ENCODE measurements at places on chromosomes 1 and 21.

GRCh38 chr1:6141592-6141991 lies 38.5 kb downstream of the CHD5 start:
- DNase-seq, result peak; percentile 30

GRCh38 chr1:157114183-157115121 lies 14.8 kb upstream of the ETV3L start:
- DNase-seq, result no peak

DNA sequence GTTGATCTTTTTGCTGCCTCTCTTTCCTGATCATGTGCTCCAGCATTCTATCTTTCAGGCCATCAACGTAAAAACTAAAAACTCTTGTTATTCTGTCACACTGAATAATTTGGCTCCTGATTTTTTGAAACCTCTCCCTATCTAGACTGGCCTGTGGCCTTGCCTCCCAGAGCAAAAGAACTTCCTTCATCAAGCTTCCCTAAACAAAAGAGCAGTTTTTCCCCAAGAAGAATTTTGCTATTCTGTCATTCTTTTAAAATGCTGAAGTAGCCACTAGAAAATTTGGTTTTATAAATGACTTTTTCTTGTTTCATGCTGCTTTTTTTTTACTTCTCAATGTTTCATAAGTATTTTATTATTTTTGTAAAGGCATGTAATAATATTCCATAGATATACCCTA lies 37.1 kb upstream of the CR2 start:
- DNase-seq, result no peak

DNA sequence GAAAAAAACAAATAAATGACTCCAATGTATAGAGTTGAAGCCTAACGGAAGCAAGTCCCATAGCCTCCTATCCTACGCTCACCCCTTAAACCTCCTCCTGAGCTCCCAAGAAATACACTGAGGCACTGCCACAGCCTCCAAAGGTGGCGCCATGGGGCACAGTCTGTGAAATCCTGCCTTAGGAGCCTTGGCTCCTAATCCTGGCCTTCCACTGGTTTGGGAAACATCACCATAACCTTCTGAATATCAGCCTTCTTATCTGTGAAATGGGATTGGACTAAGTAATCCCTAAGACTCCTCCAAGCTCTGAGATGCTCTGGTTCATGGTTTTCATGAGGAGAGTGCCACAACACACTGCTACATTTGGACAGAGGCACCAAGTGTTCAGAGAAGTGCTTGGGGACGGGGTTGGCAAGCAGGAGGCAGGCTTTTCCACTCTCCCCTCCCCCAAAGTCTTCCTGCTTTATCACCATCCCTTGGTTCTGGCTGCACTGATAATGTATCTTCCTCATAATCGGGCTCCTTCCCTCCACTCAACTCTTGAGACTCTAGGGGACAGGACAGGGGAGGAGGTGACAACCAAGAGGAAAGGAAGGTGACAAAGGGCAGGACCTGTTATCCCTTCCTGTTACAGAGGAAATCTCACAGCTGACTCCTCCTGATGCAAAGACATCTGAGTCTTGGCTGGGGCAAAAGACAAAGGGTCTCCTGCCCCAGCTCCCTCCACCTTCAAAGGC lies 2.7 kb downstream of the SLAMF7 start:
- DNase-seq, result no peak

DNA sequence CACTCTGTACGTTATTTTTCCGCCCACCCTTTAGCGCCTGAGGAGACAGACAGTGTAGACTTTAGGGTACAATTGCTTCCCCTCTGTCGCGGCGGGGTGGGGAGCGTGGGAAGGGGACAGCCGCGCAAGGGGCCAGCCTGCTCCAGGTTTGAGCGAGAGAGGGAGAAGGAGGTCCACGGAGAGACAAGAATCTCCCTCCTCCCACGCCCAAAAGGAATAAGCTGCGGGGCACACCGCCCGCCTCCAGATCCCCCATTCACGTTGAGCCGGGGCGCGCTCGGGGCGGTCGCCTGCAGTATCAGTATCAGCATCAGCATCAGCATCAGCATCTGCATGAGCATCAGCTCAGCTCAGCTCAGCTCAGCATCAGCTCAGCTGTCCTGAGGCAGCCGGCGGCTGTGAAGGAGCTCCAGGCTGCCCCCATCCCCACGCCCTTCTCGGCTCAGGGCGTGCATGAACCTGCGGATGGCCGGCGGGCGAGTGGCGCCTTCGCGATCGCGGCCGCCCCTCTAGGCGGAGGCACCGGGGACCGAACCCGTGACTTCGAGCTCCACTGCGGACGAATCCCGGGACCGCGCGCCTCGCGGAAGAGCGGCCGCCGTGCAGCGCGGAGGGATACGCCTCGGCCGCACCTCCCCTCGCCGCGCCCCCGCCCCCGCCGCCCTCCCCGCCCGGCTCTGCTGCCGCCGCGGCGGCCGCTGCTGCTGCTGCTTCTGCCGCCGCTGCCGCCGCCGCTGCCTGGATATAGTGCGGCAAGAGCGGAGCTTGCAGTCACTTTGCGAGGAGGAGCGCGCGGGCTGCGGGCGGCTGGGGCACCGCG lies at the start of gene NCAM2:
TSS of gene NCAM2 (plus strand) at position 774 of the 820 bp plus-strand sequence.
- DNase-seq, result peak; percentile 9

DNA sequence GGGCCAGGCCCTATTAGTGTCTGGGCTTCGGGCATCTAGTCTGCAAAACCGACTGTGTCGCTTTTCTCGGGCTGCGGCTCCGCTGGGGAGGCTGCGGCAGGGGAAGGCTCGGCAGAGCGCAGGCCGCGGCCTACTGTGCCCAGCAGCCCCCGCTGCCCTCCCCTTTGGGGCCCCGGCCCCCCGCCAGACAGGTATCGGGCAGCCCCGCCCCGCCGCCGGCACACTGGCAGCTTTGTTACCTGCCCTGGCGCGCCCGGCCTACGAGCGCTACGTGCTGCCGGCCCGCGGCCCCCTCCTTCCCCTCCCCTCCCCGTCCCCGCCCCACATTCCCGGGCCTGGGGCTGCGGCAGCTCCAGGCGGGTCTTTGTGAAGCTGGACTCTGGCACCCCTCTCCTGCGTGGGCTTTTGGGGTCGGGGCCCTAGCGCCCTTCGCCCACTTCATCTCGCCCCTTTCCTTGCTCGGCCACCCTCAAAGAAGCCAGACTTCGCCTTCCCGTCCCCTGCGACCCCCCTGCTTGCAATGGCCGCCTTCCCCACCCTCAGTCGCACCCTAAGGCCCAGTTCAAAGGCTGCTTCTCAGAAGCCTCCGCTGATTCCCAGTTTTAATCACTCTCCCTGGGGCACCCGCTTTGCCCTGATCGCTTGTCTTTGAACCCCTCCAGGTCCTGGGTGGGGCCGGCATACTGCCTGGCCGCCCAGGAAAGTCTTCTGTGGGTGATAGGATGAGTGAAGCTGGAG lies 48.9 kb upstream of the SLC2A1 start:
- DNase-seq, result no peak

GRCh38 chr1:112793631-112794565 lies 78.8 kb upstream of the PPM1J start:
- DNase-seq, result no peak

DNA sequence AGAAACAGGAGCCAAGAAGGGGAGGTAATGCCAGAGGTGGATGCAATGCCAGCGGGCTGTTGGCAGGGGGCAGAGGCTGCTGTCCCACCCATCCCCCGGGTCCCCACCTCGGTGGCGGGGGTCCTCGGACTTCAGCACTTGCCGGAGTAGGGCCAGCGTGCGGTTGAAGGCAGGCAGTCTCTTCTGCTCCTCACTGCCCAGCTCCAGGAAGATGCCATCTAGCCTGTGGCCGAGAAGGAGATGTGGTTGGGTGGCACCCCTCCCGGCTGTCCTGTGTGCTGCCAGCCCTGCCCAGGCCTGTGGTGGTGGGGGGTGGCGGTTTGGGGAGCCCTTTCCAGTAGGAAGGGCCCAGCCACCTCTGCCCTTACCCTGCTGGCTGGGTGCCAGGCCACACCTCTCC lies 13.5 kb downstream of the TTC22 start:
- DNase-seq, result no peak

DNA sequence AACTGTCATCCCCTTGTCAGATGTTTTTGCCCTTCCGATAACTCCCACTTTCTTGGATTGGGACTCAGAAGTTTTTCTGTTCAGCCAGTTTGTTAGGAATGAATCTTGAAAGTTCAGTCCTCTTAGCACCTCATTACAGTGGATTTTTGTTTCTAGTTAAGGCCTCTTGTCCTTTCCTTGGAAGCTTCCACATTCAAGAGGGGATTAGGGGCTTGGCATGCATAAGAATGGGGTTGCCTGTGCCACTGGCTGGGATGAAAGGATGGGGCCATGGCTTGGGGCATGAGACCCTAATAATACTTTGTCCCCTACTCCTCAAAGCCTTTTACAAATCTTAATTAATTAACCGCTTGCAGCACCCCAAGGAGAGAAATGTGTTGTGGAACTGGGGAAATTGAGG lies 2.4 kb upstream of the DHDDS start:
- no peak for DNase-seq

DNA sequence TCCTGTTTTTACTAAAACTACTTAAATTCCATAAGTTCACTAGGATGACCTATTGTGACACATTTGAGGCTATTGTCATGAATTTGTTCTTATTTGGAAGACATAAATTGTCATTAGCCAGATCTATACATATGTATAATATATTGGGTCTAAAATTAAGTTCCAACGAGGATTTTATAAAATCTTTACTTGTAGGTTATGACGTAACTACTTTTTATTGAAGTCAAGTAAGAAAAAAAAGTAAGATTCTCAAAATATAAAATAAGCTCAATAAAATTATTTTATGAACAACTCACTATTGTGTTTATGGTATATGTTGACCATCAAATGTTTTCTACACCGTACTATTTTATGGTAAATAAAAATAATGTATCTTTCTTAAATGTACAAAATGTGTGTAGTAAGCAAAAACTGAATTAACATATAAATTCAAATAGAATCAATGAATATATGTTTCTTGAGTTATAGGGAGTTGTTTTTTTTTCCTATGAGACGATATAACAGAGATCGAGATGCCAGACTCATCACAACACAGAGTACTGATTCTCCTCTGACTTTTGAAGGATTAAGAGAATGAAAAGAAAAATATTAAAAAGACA lies 64.1 kb downstream of the NEGR1 start:
- DNase-seq, result no peak

DNA sequence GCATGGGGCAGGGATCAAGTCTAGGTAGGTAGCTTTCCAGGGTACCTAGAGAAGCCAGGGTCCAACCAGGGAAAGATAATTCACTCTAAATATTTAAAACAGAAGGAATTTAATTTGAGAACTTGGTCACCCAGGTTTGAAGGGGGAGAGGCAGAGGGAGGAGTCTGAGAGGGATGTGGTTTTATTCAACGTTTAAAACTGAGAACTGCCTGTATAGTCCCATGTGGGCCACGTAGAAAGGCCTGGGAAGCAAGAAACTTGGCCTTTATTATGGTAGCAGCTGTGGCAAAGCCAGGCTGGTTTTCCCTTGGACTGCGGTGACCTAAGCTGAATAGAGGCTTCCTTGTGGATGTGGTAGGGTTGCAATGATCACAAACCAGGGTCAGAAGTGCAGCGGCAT lies 42.0 kb upstream of the DUSP10 start:
- no peak for DNase-seq

GRCh38 chr1:84969489-84970250 lies 27.2 kb downstream of the MCOLN2 start:
- no peak for DNase-seq

- no peak for DNase-seq
Observed at GRCh38 chr1:201740086-201740541, 88.8 kb upstream of the IPO9 start.

- DNase-seq, result no peak
Observed at GRCh38 chr21:31124010-31124409, 85.7 kb upstream of the KRTAP19-8 start.

GRCh38 chr1:94713472-94714141 lies 106.5 kb upstream of the SLC44A3 start:
- DNase-seq, result peak; percentile 98

GRCh38 chr1:98179151-98179773 lies 258.4 kb upstream of the DPYD start:
- DNase-seq, result no peak

GRCh38 chr1:31640964-31641363 lies 3.7 kb downstream of the PEF1 start:
- DNase-seq, result no peak

- no peak for DNase-seq
Observed at GRCh38 chr1:178536329-178536728, 23.4 kb downstream of the TEX35 start.

DNA sequence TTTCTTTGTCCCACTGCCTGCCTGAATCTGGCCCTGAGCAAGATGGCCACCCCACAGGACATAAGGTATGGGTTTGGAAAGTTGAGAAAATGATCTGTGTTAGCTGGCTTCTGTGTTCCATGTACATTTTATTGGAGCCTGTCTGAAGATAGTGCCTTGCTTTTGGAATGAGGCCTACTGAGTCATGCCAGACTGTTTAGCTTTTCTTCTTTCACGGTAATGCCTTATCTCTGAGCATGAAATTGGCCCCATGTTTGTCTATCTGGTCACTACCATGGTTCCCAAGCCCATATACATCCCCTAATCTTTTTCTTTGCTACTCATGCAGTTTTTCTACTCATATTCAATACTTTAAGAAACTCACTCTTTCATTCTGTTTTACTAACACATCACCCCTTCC lies 85.1 kb upstream of the LMO4 start:
- DNase-seq, result no peak

GRCh38 chr21:44844256-44844655 lies 26.4 kb upstream of the SUMO3 start:
- no peak for DNase-seq

GRCh38 chr1:60425528-60425927 lies 352.0 kb upstream of the C1orf87 start:
- DNase-seq, result no peak

GRCh38 chr1:219833214-219833815 lies 95.0 kb downstream of the SLC30A10 start:
- no peak for DNase-seq

DNA sequence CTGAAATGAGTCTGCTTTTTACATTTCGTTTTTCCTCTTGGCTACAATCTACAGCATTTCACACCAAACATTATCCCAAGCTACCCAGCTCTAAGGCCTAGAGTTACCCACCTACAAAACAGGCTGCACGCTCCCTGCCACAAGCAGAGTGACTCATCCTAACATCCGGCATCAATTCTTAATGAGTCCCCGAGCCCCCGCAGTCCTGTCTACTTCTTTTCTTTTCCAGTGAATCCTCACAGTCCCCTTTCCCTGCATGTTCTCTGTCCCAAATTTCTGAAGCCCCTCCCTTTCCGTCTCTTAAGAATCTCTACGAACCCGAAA lies 650 bp downstream of the PCNX2 start:
- DNase-seq, result peak; percentile 68

DNA sequence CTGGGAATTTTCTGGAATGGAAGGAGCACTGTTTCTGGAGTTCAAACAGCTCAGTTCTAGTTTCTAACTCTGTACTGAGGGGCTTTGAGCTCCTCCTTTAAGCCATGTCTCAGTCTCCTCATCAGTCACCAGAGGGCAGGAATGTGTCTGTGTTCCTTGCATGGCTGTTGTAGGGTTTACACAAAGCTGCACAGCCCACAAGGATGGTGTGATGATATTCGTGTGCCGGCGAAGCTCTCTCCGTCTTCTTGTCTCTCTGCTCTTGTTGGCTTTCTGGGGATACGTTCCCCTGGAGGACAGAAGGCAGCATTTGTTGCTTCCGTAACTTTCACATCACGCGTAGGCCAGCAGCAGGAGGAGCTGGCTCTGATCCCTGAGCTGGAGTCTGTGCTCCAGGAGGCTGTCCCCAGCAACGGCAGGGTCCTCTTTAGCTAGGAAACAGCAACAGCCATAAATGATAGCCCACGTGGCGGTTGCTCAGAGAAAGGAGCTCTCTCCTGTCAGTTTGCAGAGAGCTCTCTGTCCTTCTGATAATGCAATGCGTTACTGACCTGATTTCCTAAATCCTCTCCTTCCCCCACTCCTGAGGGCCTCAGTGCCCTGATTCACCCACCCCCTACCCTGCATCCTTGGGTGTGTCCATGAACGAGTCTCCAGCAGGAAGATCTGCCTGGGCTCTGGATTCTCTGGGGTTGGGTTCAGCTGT lies 189.2 kb upstream of the VAMP3 start:
- DNase-seq, result no peak

GRCh38 chr1:99441299-99442095 lies 177.2 kb downstream of the PLPPR4 start:
- DNase-seq, result peak; percentile 34
